ENCODE measurements at places on chromosomes 5 and 9.

DNA sequence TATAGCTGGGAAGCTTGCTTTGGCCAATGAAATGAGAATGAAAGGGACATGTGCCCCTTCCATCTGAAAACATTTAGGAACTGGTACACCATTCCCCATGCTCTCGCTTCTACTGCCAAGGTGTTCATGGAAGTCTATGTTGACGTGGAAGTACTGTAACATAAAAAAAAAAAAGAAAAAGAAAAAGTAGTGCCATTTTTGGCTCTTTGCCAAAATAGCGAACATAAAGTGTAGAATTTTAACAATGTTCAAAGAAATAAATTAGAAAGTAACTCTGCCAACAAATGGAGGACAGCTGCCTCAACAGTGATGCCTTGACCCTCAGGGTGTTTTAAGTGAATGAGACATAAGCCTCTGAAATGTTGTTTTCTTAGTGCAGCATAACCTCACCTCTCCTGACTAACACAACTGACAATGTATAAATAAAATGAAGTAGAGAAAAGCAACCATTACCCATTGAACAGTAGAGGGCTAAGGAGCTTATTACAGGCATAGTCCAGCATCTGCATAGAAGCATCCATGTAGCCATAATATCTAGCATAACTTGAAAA, 536.6 kb downstream of the DTWD2 start:
- DNase-seq = no peak

GRCh38 chr9:5425006-5425628, 12.6 kb downstream of the PLGRKT start:
- no peak for DNase-seq

- DNase-seq = no peak
These were observed 499.1 kb downstream of the DMAC1 start for GRCh38 chr9:7300484-7300883.

- DNase-seq = no peak
These were observed 51.0 kb downstream of the ARHGAP26 start for GRCh38 chr5:142821034-142821732.

DNA sequence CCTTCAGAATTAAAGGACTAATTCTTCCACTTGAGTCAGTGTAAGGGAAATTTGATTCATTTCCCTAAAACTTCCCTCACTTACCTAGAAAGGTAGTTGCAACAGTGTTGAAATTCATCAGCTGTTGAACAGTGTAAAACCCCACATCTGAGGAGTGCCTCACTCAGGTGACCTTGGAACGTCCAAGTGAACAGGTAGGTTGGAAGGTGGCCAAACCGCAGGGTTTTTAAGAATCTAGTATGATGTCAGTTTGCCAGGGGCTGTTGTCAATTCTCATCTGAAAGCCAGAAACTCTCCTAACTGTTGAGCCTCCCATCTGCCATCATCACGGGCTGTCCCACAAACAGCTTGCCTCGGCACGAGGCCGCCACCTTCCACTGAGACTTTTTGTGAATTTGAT, 105.7 kb downstream of the TMEM174 start:
- no peak for DNase-seq

DNA sequence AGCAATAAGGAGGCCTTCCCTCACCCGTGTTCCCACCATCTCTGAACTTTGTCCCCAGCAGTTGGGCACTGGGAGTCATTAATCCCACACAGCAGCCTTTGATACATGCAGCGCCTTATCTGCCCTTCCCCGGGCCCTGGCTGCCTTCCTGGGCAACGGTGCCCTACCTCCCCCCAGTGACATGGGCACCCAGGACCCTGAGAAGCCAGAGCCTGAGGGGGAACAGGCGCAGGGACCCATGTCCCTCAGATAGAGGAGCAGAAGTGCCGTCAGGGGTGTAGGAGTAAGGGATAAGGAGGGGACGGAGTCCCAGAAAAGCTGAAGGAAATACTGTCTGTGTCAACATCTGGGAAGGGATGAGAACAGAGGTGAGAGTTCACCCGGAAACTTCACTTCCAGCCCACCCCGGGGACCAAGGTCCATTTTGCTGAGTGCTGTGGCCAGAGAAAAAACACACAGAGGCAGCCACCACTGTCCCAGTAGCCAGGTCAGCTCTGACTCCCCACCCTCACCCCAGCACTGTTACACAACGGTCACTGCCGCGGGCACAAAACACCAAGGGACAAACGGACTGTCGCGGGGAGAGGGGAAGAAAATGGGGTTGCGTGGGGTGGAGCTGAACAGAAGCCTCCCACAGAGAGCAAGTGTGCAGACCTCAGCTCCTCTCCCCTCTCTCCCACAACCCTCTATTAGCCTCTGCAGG, 3.8 kb downstream of the PCDH1 start:
- no peak for DNase-seq

DNA sequence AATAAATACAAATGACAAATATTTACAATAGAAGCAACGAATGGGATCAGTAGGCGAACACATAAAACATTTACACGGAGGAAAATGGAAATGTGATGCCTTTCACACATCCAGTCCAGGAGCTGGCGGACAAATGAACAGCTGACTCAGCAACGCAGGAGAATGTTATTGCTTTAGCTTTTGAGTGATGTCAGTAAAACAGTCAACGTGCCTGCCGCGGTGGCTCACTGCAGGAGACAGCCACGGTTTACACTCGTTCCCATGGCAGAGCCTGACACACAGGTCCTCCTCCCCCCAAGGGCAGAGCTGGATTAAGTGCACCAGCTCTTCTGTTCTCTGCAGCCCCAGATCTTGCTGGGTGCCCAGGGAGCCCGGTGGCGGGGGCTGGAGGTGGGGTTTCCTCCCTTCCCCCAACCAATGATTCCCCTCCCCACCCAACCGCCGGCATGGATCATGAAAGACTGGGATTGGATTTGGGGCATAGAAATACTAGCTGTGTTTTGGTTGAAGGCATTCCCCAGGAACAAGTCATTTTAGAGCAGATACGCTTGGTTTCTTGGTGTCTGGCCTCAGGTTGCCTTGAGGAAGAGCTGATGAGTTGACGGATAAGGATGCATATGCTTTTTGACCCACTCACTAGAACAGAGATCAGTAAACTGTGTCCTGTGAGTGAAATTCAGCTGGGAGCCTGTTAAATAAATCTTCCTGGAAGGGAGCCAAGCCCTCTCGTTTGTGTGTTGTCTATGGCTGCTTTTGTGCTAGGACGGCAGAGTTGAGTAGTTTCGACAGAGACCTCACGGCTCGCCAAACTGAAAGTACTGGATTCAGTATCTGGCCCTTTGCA, 12.5 kb downstream of the STC2 start:
- DNase-seq = no peak

- no peak for DNase-seq
These were observed 276.4 kb downstream of the TMEM167A start for GRCh38 chr5:82800826-82801225.

- DNase-seq = no peak
These were observed 40.5 kb downstream of the BHMT start for GRCh38 chr5:79151942-79152671.

- no peak for DNase-seq
These were observed 305.9 kb downstream of the SLIT3 start for GRCh38 chr5:168995024-168995423.

DNA sequence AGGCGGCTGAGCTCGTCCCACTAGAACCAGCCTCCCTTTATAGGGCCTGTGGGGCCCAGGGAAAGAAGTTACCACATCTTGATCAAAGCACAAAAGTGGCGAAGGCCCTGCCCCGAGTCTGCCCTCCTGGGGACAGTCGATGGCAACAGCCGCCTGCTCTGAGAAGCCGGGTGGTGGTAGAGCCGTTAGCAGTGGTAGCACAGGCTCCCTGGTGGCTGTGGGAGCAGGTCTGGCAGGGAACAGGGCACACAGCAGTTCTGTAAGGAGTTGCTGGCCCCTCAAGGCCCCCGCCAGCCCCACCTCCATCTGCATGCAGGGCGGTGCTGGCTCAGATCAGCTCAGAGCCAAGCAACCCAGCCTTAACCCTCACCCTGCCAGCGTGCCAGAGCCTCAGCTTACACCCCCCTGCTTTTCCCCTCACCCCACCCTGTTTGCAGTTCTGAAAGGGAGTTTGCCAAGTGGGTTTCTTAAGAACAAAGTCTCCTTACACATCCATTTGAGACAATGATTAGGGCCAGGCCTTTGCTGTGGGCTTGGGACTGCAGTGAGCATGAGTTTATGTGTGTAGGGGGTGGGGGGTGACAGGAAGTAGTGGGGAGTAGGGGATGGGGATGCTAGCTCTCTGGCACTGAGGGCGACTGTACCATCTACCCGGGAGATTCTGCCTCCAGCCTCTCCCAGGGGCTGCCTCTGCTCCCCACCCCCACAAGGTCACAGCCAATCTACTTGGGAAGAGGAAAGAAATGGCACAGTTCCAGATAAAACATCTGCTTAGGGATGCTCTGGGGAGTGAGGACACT, 11.8 kb downstream of the ACSL6 start:
- DNase-seq = no peak

GRCh38 chr5:167065794-167066193, 1225.7 kb upstream of the WWC1 start:
- no peak for DNase-seq

- no peak for DNase-seq
These were observed 26.9 kb downstream of the C9 start for GRCh38 chr5:39337252-39337915.

DNA sequence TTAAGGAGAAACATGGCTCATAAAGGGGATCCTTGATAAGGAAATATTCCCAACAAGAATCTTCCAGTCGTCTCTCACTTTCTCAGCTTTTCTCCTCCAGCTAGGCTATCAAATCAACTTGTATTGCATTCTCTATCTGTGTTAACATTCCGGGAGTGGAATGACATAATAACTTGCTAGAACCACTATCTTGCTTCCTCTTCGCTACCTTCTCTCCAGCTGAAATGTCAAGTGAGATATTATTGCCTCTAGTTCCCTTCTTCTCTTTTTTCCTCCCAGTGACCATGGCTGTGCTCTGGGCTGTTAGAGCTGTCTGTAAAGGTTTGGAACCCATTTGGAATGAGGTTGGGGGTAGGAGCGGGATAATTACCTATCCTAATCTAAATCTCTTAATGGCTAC, 1329.5 kb upstream of the WWC1 start:
- no peak for DNase-seq

DNA sequence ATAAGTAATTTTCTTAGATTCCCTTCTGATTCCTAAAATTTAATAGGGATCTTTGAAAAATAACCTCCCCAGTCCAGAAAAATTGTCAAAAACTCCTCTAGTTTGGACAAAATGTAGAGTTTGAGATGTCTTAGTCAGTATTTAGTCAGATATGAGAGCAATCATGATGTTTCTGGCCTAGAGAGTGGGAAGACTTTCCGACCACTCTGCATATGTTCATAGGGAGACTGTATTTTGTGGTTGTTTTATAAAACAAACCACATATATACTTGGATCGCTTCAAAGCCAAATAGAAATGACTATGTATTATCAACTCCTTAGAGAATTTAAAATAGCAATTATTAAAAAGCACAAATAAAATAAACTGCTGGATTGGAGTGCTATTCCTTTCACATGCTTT, 15.8 kb downstream of the ZFAND5 start:
- no peak for DNase-seq

GRCh38 chr5:81140943-81141342, 92.2 kb upstream of the CKMT2 start:
- no peak for DNase-seq

DNA sequence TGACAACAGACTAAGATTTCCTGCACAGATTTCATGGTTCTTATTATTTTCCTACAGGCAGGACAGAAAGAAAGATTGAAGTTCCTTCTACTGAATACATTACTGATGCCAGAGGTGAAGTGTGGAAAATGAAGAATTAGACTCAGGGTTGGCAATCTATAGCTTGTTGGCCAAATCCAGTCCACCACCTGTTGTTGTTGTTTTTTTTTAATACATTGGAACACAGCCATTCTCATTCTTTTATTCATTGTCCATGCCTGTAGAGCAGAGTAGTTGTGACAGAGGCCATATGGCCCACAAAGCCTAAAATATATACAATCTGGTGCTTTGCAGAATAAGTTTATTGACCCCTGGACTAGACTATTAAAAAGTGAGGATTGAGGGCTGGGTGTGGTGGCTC, 5.8 kb upstream of the PLPPR1 start:
- no peak for DNase-seq

DNA sequence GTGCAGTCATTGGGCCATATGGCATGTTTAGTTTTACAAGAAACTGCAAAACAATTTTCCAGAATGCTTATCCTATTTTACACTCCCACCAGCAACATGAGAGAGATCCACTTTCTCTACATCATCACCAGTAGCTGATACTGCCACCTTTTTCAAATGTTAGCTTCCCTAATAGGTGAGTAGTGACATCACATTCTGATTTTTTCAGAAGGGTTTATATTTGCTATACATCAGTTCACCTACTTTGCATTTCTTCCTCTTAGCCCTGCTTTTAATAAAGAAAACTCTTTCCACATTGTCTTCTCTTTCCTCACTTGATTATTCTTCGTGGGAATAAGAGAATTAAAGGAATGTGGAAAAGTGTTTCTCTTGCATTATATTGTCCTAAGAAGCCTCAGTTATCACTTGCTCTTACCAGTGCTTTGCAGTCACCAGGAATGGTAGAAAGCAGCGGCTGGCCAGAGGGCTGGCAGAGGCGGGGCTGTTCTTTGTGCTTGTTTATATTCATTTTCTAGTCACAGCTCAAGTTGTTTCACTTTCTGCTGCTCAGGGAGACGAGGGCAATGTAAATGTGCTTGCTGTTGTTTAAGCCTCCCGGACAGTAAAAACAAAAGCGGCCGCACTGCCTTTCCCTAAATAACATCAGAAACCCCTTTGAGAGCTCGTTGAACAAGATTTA, 164.8 kb downstream of the HSD17B3 start:
- DNase-seq = no peak

DNA sequence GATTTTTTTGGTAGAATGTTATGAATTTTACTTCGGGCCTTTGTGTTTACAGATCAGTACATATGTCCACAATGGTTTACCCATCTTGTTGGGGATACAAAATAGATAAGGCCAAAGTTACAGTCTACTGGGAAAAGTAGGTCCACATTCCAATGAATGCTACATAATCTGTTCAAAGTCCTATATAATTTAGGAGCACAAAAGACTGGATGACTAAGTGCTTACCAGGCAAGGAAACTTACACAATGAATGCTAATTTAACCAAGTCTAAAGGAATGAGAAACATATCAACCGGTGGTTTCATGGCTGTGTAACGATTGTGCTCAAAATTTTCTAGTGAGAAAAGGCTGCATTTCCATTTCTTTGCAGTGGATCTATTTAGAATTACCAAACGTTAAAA, 97.4 kb upstream of the TRPM3 start:
- no peak for DNase-seq

- DNase-seq = no peak
These were observed 26.1 kb downstream of the HMGCR start for GRCh38 chr5:75363111-75363510.

- no peak for DNase-seq
These were observed 52.0 kb upstream of the DAPK1 start for GRCh38 chr9:87445646-87446045.

GRCh38 chr5:132101385-132101880, 27.8 kb downstream of the CSF2 start:
- no peak for DNase-seq

DNA sequence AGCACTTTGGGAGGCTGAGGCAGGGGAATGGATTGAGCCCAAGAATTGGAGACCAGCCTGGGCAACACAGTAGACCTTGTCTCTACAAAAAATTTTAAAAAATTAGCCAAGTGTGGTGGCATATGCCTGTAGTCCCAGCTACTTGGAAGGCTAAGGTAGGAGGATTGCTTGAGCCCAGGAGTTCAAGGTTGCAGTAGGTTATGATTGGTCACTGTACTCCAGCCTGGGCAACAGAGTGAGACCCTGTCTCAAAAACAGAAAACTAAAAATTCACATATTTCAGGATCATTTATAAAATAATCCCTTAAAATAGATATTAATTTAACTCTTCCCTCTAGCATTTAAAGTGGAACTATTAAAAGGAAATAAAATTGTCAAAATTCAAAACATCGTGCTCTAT, 3.4 kb downstream of the FCHO2 start:
- no peak for DNase-seq

- DNase-seq = no peak
These were observed 140.7 kb upstream of the SLC28A3 start for GRCh38 chr9:84481231-84481630.
